Esophagus squamous epithelium (tissue), 5 donors: ENCODE measurements at places on chromosomes 11 and 22. TPM values are rescaled to one million over a fixed set of nuclear protein-coding genes. Genes with fewer than 3 reads are reported as not detected.

GRCh38 chr11:112961146-112961668 lies at the start of gene NCAM1:
Gene NCAM1 (plus strand): TSS chr11:112961420.
- peaks cover 31% of the 10 kb centered on the region for H3K4me1 ChIP-seq
- peaks cover 17% of the 10 kb centered on the region for H3K27me3 ChIP-seq
- no peaks in the 10 kb centered on the region for H3K36me3 ChIP-seq
- H3K4me3 ChIP-seq: peak within 1 kb of the TSS; percentile 57

DNA sequence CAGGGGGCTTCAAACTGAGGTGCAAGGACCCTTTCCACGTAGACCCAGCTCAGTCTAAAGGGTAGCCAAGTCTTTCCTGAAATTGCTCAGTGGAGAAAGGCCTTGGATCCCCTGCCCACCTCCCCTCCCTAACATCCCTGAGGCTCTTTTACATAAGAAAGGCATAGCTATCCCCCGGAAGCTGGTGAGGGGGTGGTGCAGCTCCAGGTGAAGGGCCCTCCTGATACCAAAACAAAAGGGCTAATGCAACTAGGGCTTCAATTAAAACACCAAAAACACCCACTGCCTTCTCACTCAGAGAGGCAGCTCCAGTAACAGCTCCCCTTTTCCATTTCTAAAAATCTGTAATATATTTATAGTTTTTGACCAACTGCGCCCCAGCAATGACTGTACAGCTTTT lies 5.8 kb downstream of the SHANK2 start:
- no peaks in the 10 kb centered on the region for H3K36me3 ChIP-seq
- no peak for DNase-seq
- no peak overlapping the region for H3K27ac ChIP-seq

DNA sequence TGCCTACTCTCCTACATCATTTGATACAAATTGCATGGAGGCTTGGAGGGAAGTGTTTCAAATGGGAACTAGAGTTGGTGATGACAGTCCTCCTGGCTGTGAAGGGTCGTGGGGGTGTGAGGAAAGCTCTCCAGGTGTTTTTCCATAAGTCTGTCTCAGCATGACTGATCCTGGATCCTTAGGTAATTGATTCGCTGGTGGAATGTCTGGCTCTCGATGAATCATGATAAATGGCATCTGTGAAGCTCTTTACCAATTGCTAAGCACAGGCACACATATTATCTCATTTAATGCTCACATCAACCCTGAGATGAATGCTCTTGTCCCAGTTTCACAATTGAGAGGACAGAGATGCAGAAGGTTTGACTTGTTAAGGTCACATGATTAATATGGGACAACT lies 107.5 kb downstream of the PKNOX2 start:
- H3K27ac ChIP-seq: no peak overlapping the region
- H3K4me1 ChIP-seq: no peaks in the 10 kb centered on the region
- H3K27me3 ChIP-seq: peaks cover 8% of the 10 kb centered on the region

DNA sequence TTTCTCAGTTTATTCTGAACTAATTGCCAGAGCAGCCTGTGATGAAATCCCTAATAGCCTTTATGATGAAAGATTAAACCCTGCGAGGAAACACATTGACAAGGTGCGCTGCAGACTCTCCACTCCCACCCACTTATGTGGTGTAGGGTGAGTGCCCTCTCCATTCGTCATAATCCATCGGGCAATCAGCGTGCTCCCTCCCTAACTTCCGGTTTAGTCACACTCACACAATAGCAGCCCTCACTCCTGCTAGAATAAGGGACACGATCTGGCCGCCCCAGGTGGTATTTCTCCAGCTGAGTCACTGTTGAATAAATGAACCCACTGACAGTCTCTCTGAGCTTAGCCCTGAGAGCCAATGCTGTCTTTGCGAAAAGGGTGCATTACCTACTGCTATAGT lies 188.3 kb downstream of the OPCML start:
- H3K27ac ChIP-seq: no peak overlapping the region
- H3K36me3 ChIP-seq: no peaks in the 10 kb centered on the region
- no peak overlapping the region for H3K4me3 ChIP-seq
- H3K4me1 ChIP-seq: no peaks in the 10 kb centered on the region
- DNase-seq: no peak

Gene BIK
- total RNA-seq: 12.0 TPM

Gene OR5A1
- not detected for total RNA-seq

Gene CRACR2B
- 5.7 TPM for total RNA-seq
